ENCODE measurements at places on chromosomes 11 and 22.
A peak's percentile ranks its signal among the peaks of the same experiment; 100 is the strongest.

- no peak for DNase-seq
Measured at GRCh38 chr22:46212195-46212594, 37.9 kb downstream of the CDPF1 start.

GRCh38 chr22:43889860-43890253, 2.0 kb downstream of the PNPLA5 start:
- DNase-seq: no peak

DNA sequence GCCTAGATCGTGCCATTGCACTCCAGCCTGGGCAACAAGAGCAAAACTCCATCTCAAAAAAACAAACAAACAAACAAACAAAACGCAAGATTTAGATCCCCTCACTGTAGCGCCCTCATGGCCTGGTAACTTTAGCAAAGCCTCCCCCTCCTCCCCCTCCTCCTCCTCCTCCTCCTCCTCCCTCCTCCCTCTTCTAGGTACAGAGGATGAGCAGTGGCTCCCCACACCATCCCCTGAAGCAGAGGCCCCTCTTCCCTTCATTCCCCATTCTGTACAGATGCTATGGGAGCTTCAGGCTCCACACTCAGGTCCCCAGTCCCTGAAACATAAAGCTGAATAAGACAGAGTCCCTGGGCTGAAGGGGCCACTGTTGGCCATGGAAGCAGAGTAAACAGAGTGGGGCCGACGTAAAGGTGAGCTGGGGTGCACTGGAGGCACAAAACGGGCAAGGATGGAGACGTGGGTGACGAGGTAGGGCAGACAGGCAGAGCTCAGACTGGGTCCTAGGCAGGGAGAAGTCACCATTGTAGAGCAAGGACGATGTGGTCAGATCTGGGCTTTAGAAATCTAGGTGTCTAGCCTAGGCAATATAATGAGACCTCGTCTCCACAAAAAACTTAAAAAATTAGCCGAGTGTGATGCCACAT, 19.4 kb upstream of the NFAM1 start:
- no peak for DNase-seq

DNA sequence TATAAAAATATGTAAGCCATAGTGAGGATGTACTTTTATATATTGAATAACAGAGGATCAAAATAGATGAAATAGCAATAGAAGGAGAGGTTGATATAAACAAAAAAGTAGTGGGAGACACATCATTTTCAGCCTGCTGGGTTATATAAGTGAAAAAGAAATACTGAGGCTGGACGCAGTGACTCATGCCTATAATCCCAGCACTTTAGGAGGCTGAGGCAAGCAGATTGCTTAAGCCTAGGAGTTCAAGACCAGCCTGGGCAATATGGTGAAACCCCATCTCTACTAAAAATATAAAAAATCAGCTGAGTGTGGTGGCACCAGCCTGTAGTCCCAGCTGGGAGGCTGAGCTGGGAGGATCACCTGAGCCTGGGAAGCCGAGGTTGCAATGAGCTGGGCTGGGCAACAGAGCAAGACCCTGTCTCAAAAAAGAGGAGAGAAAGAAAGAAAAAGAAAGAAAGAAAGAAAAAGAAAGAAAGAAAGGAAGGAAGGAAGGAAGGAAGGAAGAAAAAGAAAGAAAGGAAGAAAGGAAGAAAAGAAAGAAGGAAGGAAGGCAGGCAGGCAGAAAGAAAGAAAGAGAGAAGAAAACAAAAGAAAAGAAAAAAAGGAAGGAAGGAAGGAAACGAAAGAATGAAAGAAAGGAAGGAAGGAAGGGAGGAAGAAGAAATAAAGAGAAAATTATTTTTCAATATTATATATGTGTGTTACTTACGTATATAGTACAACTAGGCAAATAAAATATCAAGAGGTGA, 7.0 kb upstream of the P2RY2 start:
- no peak for DNase-seq

DNA sequence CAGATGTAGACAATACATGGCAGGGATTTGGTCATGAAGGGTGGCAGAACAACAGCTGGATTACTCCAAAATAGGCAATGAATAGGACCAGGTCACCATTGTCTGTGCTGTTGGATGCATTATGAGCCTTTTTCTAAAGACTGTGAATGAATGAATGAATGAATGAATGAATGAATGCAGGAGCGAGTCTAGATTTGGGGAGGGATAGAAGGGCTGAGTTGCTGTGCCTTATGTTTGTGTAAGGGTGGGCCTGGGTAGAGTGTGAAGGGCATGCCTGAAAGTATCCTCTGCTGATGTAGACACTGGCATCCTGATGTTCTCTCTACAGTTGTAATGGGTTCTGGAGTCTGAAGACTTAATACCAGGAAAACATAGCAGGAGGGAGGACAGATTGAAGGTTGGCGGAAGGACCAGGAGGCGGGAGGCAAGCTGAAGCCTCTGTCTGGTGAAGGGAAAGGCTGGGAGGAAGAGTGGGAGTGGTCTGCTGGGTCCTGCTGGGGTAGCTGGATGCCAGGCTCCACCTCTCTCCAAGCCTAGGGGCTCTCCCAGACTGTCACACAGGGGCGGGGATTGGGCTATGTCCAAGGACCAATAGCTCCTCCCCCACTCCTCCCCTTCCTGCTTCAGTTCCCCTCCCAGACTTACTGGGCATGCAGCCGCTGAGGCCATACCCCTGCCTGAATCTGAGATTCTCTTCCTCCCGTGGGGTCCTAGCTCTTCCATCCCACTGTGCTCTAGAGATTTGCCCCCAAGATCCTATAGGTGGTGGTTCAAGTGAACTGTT, 4.8 kb downstream of the TRIM3 start:
- DNase-seq: no peak

DNA sequence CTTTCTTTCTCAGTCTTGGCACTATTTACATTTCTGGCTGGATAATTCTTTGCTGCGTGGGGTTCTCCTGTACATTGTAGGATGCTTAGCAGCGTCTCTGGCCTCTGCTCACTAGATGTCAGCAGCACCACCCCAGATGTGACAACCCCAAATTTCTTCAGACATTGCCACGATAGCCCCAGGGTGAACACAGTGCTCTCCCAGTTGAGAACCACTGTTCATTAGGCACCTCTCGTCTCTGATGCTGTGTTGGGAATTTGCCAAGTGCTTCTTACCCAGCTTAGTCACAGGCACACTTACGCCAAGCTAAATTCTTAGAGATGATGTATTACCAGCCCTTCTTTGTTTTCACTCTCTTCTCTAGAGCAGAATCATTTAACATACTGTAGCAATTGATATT, 9.4 kb downstream of the TRIM6 start:
- DNase-seq: no peak

DNA sequence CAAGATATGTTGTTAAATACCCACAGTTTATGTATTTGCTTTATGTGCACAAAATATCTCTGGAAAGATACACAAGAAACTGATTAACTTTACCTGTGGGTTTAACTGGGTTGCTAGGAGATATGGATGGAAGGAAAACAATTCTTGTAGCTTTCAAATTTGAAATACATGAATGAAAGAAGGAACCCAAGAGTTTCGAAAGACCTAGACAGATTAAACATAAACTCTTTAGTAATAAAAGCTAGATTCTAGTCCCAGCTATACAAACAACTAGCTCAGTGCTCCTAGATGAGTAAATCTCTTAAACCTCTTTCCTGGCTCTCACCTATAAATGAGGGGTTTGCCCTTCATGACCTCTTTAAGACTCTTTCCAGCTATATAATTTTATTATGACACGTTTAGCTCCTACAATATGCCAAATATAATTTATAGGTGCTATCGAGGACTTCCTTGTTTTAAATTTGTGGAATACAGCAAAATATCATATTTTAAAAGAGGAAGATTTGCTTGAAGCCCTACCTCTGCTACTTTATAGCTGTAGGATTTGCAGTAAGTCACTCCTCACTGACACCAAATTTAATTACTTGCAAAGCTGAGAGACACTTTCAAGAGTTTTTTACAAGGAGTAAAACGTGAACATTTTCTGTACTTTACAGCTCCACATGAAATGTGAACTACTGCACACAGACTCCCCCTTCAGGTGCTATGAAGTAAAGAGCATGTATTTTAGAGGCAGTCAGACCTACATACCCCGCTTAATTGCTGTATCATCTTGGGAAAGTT, 50.7 kb downstream of the RRAS2 start:
- DNase-seq: no peak

GRCh38 chr22:44337678-44338004, 24.9 kb upstream of the SHISAL1 start:
- DNase-seq: no peak

- no peak for DNase-seq
Measured at GRCh38 chr22:17106785-17107546, 14.2 kb downstream of the TMEM121B start.

- no peak for DNase-seq
Measured at GRCh38 chr11:121950160-121950559, 165.9 kb downstream of the BLID start.

DNA sequence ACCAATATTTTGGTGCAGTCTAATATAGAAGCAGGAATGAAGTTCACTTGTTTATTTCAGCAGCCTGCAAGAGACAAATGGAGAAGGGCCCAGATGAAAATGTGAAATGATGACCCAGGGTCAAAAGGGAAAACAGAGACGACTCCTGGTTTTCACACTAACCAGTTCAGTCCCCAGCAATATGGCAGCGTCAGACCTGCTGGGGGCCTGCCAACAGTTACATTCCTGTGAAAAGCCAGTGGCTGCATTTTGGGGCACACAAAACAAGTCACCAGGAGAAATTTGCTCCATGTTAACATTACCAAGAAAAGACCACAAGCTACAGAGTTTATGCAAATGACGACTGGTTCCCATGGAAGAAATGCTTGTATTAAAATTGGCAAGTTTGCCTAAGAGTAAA, 80.2 kb downstream of the CCDC34 start:
- DNase-seq: no peak

GRCh38 chr22:19082793-19083192, 39.4 kb downstream of the DGCR2 start:
- no peak for DNase-seq

DNA sequence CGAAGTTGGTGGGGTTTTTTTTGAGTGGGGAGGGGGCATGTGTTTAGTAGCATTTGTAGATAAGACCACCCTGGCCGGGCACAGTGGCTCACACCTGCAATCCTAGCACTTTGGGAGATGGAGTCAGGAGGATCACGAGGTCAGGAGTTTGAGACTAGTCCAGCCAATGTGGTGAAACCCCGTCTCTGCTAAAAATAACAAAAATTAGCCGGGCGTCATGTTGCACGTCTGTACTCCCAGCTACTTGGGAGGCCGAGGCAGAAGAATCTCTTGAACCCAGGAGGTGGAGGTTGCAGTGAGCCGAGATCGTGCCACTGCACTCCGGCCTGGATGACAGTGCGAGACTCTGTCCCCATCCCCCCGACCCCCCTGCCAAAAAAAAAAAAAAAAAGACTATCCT, 34.6 kb downstream of the CECR2 start:
- no peak for DNase-seq

- DNase-seq: no peak
Measured at GRCh38 chr11:81059356-81059755, 1618.5 kb upstream of the TENM4 start.

- no peak for DNase-seq
Measured at GRCh38 chr11:44559207-44559939, 6.1 kb upstream of the CD82 start.

GRCh38 chr11:35419830-35420333, 524 bp upstream of the SLC1A2 start:
- no peak for DNase-seq

GRCh38 chr11:59138643-59139042, 4.0 kb upstream of the FAM111A start:
- DNase-seq: no peak

- no peak for DNase-seq
Measured at GRCh38 chr22:48663297-48663696, 1164.4 kb downstream of the BRD1 start.

DNA sequence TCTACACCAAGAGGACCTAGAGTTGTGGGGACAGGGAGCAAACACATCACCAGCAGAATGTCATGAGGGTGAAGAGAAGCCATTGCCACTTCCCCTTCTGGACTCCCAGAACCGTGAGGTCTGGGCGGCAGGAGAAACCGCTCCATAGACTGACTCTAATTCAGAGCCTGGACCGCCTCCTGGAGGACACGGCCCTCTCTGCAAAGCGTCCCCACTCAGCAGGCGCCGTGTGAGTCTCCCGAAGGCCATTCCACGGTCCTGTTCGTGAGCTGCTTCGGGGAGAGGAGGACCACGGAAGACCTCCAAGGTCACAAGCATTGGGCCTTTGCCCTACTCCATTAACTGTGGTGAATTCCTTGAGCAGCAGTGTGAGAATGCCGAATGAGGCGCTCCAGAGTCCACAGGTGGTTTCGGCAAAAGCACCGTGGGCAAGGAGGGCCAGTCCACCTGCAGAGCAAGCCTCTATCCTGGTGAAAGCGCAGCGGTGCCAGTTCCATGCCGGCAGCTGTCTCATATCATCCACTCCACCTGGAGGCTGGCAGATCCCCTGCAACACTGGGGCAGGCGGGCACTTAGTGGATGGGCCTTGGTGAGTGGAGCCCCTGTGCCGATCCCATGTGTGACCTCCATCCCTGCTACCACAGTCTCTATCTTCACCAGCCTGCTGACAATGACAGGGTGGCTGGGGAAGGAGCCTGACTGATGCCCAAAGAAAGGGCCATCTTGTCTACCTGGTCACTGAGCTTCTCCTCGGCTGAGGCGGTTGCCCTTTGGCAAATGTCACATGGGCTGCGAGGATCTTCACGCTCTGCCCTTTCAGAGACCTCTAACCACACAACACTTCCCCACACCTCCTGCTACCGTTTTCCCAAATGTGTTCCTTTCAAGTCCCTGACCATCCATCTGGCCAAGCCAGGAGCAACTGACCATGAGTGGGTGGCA, 7.5 kb downstream of the C11orf21 start:
- peak; percentile 6 for DNase-seq

- no peak for DNase-seq
Measured at GRCh38 chr11:1642288-1643145, 12.9 kb downstream of the KRTAP5-5 start.

- no peak for DNase-seq
Measured at GRCh38 chr11:11039208-11039965, 181.5 kb upstream of the ZBED5 start.

GRCh38 chr22:39471381-39472141, 14.7 kb downstream of the MGAT3 start:
- no peak for DNase-seq

GRCh38 chr11:62143727-62144126, 19.9 kb downstream of the INCENP start:
- peak; percentile 3 for DNase-seq

DNA sequence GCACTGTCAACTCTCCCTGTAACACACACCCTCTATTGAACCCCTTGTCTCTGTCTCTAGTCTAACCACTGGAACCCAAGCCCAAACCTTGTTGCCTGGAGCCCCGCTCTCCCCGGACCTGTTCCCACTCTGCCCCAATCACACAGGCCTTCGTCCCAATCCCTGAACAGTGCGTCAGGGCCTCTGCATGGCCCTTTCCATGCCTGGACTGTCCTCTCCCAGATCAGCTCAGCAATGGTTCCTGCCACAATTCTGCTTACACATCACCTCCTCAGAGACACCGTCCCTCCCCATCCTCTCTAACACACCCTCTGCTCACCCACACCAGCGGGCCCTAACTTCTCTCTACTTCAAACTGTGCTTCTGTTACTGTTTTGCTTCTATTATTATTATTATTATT, 1.5 kb downstream of the TREH start:
- DNase-seq: no peak
